ENCODE measurements at places on chromosomes 4 and X.

DNA sequence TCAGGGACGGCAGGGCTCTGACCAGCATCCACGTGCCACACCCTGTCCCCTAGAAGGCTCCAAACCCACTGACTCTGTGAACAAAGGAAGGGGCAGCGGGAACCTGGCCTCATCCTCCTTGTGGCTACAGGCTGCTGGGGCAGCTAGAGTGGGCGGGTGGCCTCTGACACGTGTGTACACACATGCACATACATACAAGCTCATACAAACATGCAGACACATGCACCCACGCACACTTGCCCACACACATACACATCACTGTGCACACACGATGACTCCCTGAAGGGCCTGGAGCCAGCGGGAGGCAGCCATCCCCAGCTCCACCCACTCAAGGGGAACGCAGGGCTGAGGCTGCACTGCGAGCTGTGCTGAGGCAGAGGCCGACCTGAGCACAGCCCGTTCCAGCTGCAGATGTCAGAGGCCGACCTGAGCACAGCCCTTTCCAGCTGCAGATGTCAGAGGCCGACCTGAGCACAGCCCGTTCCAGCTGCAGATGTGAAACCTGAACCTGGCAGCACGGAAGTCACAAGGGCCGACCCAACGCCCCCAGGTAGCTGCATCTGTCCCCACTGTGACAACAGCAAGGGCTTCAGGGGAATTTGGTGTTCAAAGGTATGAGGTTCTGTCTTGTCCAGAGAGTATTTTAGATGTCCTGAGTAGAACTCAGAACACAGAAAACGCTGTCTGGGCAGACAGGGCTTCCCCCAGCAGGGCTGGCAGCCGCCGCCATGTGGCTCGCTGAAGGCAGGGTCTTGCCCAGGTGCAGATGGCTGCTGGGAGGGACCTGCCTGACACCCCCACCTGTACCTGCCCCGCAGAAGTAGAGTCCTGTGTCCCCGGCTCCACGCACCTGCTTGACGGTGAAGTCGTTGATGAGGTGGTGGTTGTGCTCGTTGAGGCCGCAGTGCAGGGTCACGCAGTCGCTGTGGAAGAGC lies 33.5 kb downstream of the CTBP1 start:
- DNase-seq = no peak

GRCh38 chr4:95466791-95467190 lies 82.0 kb downstream of the UNC5C start:
- no peak for DNase-seq

DNA sequence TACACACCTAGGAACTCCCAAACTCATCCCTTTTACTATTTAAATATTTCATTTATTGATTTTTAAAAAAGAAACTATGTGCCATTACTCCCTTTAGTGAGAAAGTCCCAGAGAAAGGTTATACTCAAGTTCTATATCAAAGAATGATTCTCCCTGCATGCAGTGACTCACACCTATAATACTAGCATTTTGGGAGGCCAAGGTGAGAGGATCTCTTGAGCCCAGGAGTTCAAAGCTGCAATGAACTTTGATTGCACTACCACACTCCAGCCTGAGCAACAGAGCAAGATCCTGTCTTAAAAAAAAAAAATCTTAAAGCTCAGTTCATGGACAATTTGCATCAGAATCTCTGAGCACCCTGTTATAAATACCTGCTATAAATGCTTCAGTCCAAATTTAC lies 9.2 kb upstream of the RBPJ start:
- no peak for DNase-seq

DNA sequence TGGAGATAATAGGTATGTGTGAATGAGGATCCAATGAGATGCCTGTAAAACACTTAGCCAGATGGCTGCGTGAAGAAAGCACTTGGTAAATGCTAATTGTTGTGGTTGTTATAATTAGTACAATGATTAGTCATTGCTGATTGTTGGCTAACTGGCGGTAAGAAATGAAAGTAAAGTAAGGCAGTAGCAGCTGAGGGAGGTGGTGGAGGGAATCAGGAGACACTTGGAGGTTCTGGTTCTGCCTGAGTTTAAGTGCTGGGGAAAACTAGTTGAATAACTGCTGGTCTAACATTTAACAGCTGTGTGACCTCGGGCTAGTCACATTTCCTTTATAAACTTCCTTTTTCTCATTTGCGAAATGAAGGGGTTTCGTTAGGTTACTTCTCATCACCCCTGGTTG lies 30.9 kb downstream of the CD38 start:
- no peak for DNase-seq

GRCh38 chr4:2303686-2304320 lies 41.9 kb upstream of the MXD4 start:
- DNase-seq = no peak

DNA sequence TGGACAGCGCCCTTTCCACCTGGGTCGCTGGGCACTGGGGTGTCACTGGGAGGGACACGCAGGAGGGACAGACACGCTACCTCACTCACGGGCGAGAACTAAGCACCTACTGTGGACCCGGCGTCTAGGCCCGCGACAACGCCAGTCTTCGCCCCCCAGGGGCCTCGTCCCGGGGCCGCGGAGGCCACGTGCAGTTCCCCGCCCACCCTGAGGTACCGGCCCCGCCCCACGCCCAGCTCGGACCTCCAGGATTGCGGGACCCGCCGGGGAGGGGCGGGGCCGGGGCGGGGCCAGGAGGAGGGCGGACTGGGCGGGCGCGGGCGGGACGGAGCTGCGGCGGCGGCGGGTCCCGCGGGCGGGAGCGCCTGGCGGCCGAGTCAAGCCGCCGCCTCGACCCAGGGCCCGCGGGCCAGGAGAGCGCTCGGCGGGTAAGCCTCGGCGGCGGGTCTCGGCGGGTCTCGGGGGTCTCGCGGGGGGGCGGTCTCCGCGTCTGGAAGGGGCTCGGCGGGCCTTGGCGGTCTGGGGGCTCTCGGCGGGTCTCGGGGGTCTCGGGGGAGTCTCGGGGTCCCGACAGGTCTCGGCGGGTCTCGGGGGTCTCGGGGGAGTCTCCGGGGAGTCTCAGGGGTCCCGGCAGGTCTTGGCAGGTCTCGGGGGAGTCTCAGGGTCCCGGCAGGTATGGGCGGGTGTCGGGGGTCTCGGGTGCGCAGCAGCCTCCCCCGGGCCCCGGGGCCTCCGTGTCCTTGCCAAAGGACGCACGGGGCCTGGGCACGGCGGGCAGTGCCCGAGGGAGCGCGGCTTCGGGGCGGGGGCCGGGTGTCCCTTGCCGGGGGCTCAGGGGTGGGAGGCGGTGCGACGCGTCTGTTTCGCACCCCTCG lies at the start of gene SH3BP2:
Gene SH3BP2, plus strand, starts transcription at position 375 of the 875 bp plus-strand sequence. CDS start 27,533 bp downstream, outside the sequence.
- peak; percentile 70 for DNase-seq

Data from fibroblast of villous mesenchyme (primary cell).